ENCODE measurements at places on chromosomes 7 and 10.

GRCh38 chr7:14206121-14206520 lies 216.7 kb upstream of the ETV1 start:
- DNase-seq = no peak

GRCh38 chr7:151394076-151395035 lies 15.5 kb downstream of the WDR86 start:
- no peak for DNase-seq

DNA sequence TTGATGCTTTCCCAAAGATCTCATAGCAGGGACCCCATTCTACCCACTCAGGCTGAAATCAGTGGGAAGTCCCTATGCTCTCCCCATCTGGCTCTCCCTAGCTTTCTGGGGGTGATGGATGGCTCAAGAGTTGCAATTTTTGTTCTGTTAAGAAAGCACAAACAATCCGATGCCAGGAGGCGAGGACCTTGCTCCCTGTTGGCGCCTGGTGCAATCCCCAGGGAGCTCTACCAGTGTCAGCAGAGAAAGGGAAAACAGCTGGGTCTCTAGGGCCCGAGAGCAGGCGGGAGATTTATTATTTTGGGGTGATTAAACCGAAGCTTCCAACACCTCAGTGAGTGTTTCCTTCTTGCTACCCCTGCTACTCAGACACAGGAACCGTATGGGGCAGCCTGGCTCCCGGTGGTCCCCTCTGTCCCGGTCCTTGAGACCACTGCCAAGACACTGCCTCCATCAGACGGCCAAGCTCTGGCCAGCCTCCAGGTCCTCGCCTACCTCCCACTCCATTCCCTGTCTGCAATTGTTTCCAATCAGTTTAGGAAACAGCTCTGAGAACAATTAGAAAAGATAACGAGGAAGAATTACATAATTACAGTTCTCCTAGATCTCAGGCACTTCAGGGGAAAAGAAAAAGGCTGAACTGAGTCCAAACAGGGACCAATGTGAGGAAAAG lies 147.9 kb downstream of the PLXNA4 start:
- no peak for DNase-seq

GRCh38 chr7:124009321-124009720 lies 23.5 kb downstream of the TMEM229A start:
- DNase-seq = no peak

GRCh38 chr7:117685795-117686194 lies 187.4 kb downstream of the CTTNBP2 start:
- DNase-seq = no peak

GRCh38 chr7:121337398-121337797 lies 8.6 kb downstream of the WNT16 start:
- DNase-seq = no peak

GRCh38 chr10:82981137-82981723 lies 1106.2 kb downstream of the NRG3 start:
- no peak for DNase-seq
